Left renal cortex interstitium (tissue), 4 donors: ENCODE measurements at places on chromosomes 1 and 21.

- no peak for DNase-seq
These were observed 167.6 kb downstream of the RHOU start for GRCh38 chr1:228902781-228903433.

DNA sequence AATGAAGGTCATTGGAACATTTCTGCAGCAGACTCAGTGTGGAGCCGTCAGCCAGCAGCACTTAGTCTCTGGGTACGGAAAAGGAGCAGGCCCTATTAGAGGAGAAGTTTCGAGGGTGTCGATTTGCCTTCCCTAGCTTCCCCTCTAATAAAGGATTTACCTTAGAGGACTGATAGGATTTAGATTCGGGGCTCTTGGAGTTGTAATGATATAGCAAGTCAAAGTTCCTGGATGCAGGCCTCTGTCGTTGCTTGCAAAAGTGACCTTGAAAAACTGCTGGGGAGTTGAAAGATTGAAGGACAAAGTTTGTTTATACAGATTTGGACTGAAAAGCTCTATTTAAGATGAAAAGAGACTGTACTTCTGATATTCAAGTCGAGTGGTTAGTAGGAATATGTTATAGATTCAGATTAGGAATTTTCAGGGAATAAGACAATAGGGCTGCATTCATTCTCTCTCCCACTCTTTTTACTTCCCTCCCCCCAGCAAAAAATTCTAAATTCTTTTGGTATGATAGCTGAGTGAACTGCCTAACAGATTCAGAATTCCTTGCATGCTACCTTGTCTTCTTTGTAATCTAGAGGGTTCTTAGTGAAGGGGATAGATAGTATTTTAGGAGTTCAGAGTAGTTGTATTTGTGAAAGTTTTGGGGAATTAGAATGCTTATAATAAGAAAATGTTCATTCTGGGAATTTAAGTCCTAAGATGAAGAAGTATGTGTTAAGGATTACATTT lies 19.2 kb downstream of the NFYC start:
- DNase-seq: no peak

DNA sequence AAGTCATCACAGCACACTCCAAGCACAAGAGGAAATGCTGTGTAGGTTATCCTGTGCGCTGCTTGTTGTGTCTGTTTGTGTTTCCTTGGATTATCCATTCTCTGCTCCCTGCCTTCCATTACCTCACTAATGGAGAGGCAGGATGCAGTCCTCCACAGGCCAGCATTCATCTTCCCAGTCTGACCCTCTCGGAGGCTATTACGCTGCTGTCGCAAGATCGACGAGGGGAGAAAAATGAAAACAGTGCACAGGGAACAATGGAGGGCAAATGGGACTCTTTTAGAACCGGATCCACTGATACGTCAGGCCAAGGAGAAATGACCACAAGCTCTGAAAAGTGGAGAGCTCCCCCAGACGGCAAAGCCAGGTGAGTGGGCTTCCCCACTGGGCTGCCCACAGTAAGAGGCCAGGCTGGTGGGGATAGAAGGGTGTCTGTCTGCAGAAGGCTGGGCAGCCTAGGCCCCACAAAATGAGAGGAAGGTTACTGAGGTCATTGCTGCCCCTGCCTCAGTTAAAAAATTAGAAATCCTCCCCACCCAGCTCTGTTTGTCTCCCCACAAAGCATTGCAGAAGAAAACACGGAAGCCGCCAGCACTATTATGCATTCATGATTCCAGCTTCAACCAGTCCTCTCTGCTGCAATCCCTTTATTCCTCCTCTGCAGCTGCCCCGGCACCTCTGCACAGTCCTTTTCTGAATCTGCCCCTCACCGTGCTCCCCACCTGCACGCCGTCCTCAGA lies 21.7 kb downstream of the LRRN2 start:
- DNase-seq: no peak

DNA sequence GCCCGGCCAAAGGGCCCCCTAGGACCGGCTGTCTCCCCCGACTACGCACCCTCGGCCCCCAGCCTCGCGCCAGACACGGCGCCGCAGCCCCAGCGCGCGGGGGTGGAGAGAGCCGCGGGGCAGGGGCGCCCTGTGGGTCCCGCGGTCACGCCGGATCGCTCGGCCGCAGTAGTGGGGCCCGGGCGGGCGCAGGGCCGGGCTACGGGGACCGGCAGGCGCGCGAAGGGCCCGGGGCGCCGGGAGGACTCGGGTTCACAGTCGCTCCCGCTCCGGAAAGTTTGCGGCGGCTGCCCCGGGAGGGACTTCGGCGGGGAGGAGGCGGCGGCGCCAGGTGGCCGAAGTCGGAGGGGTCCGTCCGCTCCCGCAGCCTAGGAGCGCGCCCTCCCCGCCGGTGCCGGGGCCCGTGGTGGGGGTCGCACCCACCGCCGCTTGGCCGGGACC lies 7.1 kb upstream of the ZNF669 start:
- no peak for DNase-seq

- DNase-seq: no peak
These were observed 24.2 kb upstream of the SLFNL1 start for GRCh38 chr1:41045740-41046139.

- DNase-seq: no peak
These were observed 29.5 kb upstream of the CR2 start for GRCh38 chr1:207424570-207425131.

GRCh38 chr1:203641503-203641890 lies 14.9 kb downstream of the ATP2B4 start:
- no peak for DNase-seq

DNA sequence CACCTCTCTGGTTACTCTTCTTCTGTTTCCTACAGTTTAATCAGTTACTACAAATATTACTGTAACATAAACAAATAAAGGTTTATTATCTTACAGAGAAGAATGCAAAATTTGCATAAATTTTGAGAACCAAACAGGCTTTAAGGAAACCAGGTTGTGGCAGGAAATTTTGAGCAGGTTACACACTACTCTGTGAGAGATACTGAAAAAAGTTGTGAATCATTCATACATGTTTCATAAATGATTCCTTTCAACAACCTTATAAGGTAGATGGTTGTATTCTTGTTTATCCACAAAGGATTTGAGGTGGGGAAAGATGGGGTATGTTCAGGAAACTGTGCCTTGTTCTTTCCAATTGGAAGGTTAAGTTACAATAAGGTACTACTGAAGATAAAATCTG lies 58.6 kb downstream of the MAST2 start:
- no peak for DNase-seq

GRCh38 chr21:43939443-43940328 lies 72.4 kb upstream of the TRAPPC10 start:
- DNase-seq: no peak

- no peak for DNase-seq
These were observed 1.7 kb upstream of the PDE9A start for GRCh38 chr21:42651515-42652401.

- DNase-seq: no peak
These were observed 291.8 kb upstream of the USP24 start for GRCh38 chr1:55506740-55507577.

DNA sequence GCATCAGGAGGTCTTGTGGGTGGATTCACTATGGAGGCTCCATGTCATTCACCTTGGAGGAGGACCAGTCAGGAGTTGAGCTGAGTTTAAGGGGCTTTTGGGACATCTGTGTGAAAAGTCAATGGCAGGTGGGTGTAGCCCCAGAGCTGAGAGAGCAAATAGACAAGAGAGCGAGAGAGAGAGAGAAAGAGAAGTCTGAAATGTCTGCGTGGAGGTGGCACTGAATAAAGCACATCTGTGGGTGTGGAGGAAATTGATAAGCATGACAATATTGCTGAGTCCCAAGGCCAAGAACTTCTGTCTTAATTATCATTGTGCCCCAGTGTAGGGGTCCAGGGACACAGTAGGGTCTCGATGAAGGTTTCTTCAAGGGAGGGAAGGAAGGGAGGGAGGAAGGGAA lies 79.5 kb upstream of the VAMP3 start:
- no peak for DNase-seq

DNA sequence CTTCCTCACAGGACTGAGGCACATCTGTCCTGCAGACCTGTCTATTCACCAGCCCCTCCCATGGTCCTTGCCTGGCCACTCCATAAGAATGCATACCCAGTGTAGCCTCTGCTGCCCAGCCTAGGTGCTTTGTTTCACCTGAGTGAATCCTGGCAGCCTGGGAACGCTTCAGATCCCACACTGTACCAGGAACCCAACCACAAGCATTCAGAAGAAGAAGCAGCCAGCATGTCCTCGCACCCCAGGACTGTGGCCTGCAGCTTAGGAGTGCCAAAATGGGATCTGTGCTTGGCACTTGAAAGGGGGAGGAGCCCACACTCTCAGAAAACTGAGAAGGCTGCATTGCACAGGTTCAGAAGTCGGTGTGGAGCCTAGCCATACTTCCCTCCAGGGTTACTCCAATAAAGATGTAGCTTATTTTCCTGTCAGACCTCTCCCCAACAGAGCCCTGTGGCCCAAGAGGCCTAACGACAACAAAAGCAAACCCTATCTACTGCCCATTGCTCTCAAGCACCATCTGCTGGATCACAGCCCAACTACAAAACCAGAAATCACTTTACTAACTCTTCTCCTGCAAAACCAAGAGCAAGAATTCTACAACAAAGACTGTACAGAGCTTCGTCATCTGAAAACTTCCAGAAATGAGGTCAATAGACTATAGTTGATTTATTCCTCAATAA lies 923.1 kb upstream of the NEGR1 start:
- no peak for DNase-seq

DNA sequence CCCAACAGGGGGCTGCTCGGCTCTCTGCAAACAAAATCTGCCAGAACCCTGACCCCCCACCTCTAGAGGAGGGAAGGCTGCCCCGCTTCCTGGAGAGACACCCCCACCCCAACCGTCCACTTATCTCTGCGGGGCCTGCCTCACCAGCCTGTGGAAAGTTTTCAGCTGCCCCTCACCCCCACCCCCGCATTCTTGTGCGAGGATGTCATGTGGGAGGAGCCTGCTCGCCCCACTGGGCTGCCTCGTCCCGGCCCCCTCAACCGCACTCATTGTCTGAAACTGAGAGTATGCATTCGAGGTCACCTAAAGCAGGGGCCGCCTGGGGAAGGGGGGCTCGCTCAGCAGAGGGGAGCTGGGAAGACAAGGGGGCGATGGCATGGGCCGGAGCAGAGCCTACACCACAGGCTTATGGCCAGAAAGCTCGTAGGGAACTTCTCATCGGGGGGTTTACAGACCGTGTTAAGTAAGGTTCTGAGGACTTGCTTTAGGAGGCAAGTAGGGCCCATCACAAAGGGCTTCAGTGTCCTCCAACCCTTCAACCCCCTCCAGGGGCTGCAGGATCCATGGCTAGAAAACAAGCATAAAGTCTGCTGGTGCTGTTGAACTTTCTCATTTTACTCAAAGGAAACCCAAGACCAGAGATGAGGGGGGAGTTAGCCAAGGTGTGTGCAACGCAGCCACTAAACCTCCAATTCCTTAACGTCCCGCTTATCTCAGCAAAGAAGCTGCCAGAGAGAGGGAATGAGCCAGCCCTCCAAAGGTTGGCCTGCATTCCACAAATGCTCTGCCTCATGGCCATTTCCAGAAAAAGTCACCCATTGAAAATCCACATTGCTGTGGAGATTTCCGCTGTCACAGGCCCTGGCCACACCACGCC lies 9.4 kb downstream of the EPHA2 start:
- no peak for DNase-seq

- DNase-seq: no peak
These were observed 44.3 kb downstream of the SLC16A1 start for GRCh38 chr1:112911506-112912220.

DNA sequence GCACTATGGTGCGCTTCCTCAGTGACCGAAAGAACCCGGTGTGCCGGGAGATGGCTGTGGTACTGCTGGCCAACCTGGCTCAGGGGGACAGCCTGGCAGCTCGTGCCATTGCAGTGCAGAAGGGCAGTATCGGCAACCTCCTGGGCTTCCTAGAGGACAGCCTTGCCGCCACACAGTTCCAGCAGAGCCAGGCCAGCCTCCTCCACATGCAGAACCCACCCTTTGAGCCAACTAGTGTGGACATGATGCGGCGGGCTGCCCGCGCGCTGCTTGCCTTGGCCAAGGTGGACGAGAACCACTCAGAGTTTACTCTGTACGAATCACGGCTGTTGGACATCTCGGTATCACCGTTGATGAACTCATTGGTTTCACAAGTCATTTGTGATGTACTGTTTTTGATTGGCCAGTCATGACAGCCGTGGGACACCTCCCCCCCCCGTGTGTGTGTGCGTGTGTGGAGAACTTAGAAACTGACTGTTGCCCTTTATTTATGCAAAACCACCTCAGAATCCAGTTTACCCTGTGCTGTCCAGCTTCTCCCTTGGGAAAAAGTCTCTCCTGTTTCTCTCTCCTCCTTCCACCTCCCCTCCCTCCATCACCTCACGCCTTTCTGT lies 7.3 kb upstream of the PIGV start:
- no peak for DNase-seq

- DNase-seq: no peak
These were observed 60.1 kb upstream of the DUSP10 start for GRCh38 chr1:221801773-221802516.

GRCh38 chr21:26148840-26149354 lies 21.7 kb downstream of the APP start:
- no peak for DNase-seq

DNA sequence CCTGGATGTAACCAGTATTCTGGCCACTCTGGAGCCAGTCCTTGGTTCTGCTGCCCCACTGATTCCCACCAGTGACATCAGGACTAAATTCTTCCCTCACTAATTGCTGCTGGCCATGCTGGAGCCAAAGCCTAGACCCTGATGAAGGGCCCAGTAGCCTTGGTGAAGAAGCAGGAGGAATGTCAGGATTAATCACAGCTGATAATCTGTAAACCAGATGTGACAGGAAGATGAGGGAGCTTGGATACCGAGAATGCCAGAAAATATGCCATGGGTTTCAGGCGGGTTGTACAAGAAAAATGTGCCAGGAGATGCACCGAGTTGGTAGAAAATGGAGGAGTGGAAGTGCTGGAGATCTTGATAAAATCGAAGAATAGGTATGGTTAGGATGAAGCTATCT lies 119.0 kb upstream of the PPP2R5A start:
- DNase-seq: no peak

- no peak for DNase-seq
These were observed 514.7 kb downstream of the PLPP3 start for GRCh38 chr1:56064705-56065104.

GRCh38 chr1:89332461-89332860 lies 31.4 kb upstream of the GBP6 start:
- DNase-seq: no peak

DNA sequence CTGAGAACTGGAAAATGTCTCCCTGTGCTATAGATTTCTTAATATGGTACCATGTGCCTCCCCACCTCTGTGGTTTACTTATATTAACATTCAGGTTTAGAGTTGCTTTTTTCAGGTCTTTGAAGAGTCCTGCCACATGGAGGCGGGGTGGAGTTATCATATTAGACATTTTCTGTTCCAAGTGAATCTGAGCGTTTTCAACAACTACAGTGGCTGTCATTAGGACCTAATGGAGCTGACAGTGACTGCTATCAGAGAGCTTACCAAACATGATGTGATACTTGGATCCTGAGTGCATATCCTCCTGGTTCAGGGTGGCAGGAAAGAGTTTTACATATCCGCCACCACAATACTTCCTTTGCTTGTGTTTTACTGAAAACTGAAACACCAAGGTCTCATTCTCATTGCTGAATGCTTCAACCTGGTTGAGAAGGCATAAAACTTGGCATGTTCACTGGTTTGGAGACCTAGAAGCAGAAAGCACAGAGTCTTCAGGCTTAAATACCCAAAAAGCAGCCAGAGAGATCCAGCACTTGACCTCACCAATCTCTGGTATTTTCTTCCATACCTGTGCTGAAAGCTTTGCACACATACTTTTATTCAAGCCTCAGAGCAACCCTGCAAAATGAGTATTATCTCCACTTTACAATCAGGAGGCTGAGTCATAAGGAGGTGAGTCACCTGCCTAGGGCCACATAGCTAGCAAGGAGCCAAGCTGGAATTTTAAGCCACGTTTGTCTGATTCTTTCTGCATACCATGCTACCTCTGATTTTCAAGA lies 47.4 kb upstream of the OSBPL9 start:
- DNase-seq: no peak
